ENCODE measurements at places on chromosomes 16 and 17.

DNA sequence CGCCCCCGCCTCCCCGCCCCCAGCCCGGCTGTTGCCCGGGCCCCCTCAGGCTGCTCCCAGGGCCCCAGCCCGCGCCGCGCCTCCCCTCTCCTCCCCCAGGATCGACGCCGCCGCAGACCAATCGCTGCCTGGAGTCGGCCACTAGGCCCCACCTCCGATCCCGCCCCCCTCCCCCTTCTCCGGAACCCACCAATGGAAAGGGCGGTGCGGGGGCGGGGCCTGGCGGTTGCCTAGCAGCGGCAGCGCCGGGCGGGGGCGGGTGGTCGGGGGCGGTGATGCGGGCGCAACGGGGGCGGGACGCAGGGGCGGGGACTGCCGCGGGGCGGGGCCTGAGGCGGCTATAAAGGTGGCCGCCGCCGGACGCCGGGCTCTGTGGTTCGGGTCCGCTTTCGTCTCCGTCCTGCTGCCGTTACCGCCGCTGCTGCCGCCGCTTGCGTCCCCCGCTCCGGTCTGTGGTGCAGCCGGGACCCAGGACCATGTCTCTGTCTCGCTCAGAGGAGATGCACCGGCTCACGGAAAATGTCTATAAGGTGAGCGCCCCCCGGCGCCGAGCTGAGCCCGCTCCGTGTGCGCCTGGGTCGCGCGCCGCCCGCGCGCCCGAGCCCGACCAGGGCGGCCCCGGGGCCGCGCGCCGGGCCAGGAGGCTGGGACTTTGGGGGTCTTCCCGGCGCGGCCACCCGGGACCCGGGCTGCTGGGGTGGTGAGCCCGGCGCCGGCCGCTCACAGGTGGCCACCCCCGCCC, at the start of gene BAIAP2:
BAIAP2 (plus strand) TSS at position 373 of the 742 bp plus-strand sequence; CDS start at position 477, 104 bp downstream.
- peak; percentile 73 for DNase-seq

- no peak for DNase-seq
Measured at GRCh38 chr17:57168695-57169094, 83.6 kb downstream of the AKAP1 start.

DNA sequence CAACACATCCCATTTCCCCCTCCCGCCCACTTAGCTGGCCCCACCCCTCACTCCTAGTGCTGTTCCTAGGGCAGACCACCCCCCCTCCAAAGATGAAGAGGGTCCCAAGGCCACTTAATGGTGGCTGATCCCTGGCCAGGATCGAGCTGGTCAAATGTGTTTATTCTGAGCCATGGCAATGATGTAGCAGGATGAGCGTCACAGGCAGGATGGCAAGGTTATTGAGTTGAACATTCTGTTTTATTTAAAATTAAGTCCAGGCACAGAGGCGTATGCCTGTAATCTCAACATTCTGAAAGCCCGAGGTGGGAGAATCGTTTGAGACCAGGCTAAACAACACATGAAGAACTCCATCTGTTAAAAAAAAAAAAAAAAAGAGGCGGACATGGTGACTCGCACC, 12.2 kb downstream of the ZNF423 start:
- no peak for DNase-seq

DNA sequence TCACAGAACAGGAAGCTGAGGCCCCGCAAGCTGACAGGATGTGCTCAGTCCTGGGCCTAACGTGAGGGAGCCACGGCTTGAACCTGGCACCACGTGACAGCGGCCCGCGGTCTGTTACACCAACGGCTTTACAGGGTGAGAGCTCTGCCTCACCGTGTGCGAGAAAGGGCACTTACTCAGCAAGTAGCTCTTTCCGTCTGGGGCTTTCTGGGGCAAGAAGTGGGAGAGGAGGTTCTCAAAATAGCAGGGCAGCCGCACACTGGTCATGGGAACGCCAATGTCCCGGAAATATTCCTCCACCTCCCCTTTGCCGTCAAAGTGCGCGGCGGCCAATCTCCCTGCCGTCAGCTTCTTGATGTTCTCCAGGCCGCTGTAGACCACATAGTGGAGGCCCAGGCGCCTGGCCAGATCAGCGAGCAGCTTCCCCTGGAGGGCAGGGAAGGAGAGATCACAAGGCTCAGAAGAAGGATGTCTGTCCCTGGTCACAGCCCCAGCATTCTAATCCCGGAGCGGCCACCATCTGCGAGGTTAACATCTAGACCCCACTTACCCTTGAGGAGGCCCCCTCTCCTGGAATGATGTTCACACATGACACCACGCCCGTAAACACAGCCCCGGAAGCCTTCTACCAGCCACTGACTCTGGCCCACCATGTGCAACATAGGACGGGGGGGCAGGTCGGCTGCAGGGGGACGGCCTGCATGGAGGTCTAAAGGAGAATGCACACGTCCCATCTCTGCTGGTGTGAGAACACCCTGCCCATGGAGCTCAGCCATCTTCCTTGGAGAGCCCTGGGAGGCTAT, 8.2 kb downstream of the NMRAL1 start:
- DNase-seq: no peak

DNA sequence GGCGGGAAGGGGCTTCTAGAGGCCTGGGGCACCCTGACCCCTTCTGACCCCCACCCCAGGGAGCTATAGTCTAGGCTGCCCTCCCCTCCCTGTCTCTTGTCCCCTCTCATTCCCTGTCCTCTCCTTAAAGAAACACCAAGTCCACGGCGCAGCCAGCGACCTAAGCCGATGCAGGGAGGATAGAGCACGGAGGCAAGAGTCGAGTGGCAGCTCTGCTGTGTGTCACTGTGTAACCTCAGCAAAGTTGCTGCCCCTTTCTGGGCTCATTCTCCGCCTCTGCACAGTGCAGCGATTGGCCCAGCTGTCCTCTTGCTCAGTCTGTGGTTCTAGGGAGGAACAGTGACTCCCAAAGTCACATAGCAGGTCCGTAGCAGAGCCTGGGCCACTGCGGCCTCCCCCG, 36.5 kb upstream of the SBK1 start:
- DNase-seq: no peak

DNA sequence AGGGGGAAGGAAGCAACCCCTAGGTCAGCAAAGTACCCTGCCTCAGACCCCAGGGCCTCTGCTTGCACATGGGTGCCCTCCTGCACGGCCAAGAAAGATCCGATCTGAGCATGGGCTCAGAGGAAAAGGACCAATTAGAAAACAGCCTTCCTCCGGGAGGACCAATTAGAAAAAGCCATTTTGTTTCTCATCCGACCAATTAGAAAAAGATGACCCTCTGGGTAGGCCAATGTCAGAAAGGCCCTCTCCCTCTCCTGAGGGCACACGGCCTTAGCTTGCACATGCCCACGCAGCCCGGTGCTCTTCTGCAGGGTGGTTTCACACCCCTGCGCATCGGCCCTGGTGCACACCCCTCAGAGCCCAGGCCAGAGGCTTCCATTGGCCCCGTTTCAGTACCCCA, 5.1 kb upstream of the CISD3 start:
- DNase-seq: no peak

DNA sequence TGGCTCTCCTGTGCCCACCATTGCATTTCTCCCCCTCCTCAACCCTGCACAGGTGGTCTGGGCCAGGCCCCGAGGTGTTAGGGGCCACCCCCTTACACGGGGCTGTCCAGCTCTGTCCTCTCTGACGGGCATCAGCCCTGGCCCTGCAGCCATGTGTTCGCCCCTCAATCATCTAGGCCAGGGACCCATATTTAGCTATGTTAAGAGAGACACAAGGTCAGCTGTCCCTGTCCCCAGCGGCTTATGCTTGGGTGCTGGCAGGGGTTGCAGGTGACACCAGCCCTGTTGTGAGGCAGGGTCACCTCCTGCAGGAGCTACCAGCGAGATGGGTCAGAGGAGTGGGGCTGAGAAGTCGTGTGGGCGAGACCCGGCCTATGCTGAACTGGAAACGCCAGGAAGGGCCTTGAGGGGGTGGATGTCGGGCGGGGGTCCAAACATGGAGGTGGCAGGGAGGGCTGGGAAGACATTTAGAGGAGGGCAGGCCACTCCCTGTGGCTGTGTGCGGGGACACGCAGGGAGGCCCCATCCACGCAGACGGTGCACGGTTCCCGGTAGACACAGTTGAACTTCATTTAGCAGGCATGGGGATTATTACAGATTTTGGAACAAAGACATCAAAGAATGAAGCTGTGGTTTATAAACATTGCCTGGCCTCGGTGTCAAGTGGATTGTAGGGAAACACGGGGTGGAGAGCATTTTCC, 133.2 kb upstream of the CHMP6 start:
- no peak for DNase-seq

GRCh38 chr17:8220783-8221662, 10.6 kb upstream of the AURKB start:
- DNase-seq: peak; percentile 90

DNA sequence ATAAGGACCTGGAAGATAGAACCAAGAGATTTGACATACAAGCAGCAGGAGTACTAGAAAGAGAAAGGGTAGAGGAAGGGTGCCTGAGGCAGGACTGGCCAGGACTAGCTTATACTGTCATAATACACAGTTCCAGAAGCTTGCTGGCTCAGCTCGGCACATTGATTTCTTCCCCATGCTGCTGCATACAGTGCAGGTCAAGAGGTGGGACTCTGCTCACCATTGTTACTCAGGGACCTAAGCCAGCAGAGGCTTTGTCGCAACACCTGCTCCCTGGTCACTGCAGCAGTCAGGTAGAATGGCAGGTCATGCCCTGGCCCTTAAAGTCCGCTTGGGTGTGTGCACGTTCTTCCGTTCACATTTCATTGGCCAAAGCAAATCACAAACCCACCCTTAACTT, 32.8 kb downstream of the LDHD start:
- no peak for DNase-seq

- no peak for DNase-seq
Measured at GRCh38 chr17:37067555-37068111, 118.9 kb downstream of the AATF start.

GRCh38 chr17:14353861-14354474, 53.1 kb downstream of the HS3ST3B1 start:
- no peak for DNase-seq

DNA sequence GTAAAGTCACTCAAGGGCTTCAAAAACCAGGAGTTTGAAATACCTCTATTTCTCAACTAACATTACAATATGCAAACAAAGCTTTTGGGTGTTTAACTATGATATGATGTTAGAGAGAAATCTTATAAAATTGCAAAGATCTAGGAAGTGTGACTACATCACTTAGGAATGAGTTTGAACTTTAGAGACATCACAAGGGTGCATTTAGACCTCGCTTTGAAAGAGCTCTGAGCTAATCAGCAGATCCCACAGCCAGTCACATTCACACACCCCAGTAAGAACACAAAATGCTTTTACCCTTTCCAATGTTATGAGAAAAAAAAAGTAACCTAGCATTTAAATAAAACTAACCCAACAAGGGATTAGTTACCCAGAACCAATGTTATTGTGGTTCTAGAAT, 45.2 kb downstream of the HYDIN start:
- no peak for DNase-seq

- DNase-seq: no peak
Measured at GRCh38 chr16:53712065-53712464, 8.1 kb downstream of the FTO start.

GRCh38 chr17:35799942-35800341, 4.5 kb upstream of the MMP28 start:
- no peak for DNase-seq

DNA sequence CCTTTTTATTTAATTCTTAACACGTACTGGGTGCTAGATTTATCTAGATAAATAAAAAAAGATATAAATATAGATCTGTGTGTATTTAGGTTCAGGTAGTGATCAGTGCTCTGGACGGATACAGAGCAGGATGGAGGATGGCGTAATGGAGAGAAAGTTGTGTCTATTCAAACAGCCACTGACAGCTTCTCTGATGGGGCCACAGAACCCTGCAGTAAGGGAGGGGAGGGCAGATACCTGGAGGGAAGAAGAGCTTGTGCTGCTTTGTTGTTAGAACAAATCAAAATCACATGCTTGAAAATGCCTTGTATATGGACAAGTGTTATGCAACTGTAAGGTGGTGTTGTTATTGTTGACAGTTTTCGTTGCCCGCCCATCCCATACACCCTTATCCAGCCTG, 170.2 kb downstream of the UTP18 start:
- DNase-seq: no peak

DNA sequence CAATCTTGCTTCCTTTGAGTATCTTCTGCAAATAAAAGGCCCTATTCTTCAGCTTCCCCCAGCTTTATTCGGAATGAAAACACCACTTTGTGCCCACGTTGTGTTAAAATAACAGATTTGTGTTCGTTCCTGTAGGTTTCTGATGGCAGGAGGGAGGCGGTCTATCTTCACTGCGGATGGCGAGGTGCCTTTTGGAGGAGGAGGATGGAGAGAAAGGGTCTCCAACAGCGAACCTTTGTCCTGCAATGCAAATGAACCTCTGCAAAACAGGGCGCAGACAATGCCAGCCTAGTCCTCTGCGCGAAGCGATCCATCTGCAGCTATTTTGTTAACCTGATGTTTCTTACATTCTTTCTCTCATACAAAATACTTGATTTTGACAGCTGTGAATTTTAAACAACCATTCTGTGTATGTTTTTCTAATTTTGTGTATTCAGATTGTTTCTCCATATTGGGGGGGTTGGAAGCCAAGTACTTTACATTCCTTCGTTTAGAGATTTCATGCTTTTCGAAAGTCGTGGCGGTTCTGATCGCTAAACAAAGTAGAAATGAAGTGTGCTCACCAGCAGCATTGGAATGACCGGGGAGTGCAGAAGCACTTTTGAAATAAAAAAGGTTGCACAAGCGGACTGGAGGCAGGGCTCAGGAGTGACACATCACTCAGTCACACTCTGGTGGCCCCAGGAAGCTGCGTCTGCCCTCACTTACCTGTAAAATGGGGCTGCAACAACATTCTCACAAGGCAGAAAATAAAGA, 279.0 kb upstream of the IRX5 start:
- no peak for DNase-seq

GRCh38 chr16:81717662-81718189, 61.4 kb upstream of the PLCG2 start:
- DNase-seq: no peak

DNA sequence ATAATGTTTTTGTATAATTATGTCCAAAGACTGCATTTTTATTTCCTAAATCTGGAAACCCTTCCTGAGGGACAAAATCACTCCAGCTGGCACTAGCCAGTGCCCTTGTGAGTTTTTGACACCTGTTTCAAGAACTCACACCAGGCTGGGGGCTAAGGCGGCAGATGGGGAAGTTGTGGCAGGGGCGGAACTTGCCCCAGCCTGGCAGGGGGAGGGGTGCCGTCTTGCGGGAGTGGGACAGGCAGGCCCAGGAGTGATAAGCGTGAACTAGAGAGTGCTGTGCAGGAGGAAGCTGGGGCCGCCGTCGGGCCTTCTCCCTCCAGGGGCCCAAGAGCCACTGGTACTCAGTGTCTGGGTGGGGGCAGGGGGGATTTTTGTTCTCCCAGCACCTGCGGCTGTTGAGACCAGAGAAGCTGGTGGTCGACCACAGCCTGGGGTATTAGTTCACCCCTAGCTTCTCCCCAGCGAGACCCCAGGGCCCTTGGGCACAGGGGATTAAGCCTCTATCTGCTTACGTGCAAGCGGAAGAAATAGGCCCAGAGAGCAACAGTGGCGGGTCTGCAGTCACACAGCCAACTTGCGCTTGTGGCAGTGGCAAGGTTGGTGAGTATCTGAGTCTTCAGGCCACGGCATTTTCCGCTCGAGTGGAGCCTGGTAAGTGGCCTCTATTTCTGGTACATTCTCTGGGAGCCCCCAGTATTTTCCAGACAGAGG, 40.2 kb upstream of the PLCG2 start:
- no peak for DNase-seq

DNA sequence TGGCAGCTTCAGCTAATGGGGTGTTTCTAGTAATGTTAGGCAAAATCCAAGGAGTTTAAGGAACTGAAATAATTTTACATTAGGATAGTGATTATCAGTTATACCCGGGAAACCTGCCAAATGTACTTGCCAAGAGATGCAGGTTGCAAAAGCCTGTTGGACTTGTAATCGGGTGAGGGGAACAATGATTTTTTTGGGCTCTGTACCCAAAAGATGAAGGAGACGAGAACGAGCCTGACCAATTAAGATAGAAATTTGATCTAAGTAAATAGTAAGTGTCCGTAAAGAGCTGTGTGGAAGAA, 56.3 kb upstream of the ARL4D start:
- no peak for DNase-seq

All from forelimb muscle (tissue), 1 donor.